ENCODE measurements at places on chromosomes 3 and 15. TPM values are rescaled to one million over a fixed set of nuclear protein-coding genes. Genes with fewer than 3 reads are reported as not detected.

DNA sequence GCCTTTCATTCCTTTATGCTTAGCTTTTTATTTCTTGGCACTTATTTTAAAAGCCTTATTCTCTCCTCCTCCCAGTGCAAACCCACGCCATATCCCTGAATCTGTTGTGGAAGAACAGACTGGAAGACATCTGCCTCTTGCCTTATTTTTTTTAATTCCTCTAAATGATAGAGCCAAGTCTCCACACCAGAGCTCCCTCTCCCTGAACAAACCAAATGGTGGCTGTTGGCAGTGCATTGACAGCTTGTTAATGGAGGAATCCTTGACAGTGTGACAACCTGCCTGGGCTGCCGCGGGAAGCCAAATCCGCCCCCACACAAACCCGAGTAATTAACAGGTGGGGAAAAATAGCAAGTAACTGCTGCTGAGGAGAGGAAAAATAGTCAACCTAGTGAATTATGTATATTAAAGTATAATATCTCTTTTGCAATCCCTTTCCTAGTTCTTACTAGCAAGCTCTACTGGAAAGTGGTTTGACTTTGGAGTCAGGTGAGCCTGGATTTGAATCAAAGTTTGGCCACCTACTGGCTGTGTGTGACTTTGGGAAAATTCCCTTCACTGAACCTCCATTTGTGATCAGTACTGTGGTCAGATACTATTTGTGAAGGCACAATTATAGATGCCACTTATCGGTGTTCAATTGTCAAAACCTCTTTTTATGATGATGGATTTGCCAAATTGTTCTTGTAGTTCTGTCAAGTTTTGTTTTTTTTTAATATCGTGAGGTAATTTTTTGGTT is 589.6 kb downstream of the PDCD6IP start:
- DNase-seq: no peak

DNA sequence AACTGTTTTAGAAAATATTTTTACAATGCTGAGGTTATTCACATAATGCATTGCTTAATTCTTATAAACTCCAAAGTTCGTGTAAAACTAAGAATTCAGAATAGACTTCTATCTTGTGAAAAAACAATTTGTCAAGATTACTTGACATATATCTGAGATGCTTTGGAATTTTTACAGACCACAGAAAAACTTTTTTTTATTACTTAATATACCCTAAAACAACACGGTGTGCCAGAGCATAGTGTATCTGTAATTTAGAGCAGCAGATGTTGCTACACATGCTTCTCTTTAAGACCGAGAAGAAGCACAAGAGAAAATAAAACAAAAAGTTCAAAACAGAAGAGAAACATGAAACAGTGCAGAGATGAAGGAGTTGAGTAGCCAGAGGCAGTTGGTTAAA is 26.4 kb downstream of the ASB7 start:
- no peak for DNase-seq

TIGIT gene
- total RNA-seq: not detected

TGM4 gene
- not detected for total RNA-seq

Measured in neural crest cell (in vitro differentiated cells).